ENCODE measurements at places on chromosomes 5 and 9.

DNA sequence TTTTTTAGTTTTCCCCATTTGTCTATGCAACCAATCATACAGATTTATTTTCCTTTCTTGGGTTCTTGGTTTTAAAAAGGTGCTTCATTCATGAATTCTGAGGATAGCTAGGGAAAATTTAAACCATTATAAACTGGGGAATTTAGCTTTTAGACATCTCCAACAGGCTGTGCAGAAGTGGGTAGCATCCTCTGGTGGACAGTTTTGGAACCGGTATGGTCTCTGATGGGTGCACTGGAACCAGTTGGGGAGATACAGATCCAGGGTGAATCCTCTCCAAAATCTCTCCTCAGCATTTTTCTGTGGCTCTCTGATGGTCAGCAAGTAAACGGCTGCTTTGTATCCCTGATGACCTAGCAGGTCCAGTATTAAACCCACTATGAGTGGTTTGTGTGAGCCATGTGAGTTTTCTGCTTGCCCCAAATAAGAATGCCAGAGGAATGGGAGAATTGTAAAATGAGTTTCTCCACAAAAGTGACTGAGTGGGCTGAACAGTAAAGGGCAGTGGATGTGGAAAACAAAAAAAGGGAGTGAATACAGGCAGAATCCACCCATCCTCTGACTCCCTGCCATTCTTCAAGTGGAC lies 9.1 kb upstream of the DNAJC25 start:
- no peak for DNase-seq

DNA sequence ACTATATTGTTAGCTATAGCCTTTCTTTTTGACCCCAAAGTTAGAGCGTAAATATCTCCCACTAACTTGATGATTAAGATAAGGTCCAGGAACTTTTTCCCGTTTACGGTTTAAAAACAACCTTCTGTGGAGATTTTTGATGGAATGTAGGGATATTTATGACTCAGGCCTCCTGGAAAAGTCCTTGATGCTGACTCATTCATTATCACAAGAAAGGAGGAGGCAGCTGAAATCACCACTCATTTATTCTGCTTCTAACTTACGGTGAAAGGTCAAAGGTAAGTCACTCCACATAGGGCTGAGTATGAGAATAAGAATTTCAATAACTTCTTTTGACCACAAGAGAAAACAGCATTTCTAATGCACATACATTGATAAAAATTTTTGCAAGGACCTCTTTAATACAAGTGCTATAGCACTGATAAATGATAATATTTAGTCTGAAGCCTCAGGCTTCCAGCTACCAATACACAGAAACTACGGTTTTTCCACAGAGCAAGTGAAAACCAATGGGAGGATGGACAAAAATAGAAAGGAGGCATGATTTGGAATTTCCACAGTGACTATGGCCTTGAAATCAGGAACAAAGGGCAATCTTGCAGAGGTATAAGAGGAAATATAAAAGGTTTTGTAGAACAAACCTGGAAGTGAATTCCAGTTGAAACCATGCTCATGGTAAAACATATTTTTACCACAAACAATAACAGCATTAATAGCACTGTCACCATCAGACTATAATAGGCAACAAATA lies 146.5 kb downstream of the PPP2R2B start:
- no peak for DNase-seq

GRCh38 chr5:142727735-142728047 lies 41.8 kb upstream of the FGF1 start:
- no peak for DNase-seq

DNA sequence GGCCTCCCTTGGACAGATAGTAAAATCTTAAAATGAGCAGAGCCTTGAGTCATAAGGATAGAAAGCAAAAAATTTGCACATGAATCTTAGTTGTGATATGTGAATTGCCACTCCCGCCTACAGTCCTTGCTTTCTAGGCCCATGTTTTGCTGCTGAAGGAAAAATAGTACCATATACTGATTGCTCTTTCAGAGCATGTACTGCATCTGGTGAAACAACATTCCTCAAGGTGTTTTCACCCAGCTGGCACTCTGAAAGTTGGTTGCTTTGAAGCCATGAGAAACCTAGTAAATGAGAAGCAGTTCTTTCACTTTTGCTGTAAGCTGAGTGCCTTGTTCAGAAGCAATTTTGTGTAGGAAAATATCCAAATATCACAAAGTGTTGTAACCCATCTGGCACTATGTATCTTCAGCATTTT lies 10.3 kb downstream of the CDC37L1 start:
- DNase-seq: no peak

DNA sequence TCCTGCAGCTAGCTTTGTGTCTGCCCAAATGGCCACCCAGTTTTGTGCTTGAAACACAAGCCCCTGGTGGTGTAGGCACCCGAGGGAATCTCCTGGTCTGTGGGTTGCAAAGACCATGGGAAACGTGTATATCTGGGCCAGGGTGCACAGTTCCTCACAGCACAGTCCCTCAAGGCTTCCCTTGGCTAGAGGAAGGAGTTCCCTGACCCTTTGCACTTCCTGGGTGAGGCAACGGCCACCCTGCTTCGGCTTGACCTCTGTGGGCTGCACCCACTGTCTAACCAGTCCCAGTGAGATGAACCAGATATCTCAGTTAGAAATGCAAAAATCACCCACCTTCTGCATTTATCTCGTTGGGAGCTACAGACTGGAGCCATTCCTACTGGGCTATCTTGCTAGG lies 865.0 kb upstream of the ACO1 start:
- DNase-seq: no peak

- DNase-seq: no peak
Measured at GRCh38 chr9:137488327-137488653, 29.2 kb upstream of the NSMF start.

DNA sequence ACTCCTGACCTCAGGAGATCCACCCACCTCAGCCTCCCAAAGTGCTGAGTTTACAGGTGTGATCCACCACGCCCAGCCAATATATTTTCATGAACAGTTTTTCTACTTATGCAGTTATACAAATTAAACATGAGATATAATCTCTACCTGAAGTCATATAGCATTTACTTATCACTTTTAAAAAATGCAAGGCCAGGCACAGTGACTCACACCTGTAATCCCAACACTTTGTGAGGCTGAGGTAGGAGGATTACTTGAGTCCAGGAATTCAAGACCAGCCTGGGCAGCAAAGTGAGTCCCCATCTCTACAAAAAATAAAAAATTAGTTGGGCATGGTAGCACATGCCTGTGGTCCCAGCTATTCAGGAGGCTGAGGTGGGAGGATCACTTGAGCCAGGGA lies 164.7 kb upstream of the LHFPL2 start:
- no peak for DNase-seq

DNA sequence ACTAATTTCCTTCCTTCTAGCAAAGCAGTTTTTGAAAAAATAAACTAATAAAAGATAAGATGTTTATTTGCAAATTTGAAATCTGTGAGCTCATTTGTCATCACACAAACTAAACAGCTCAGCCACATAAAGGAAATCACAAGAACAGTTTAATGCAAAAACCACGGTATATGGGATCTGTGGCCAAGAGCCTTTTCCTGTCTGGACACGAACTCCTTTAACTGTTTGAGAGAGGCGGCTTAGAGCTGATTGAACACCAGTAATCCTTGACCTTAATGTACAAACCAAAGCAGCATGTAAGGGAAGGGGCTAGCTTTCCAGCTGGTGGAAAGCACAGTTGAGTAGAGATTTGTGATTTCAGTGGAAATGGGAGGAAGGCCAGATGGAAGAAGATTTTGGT lies 66.3 kb upstream of the SPINK5 start:
- DNase-seq: no peak

DNA sequence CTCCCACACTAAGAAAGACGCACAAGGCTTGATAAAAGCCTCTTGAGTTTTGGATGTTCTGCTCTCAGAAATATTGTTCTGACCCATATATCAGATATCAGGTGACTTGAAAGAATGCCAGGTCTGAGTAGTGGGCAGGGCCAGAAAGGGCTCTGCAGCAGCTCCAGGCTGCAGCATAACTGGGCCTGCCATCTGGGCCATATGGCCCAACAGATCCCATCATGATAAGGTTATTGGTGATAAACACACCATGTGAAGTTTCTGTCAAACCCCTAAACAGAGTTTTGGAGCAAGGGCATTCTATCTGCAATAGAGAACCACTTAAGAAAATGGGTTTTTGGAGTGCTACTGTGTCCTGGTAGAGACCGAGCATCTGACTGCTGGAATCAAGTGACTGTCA lies 29.8 kb upstream of the NPM1 start:
- DNase-seq: no peak

- no peak for DNase-seq
Measured at GRCh38 chr5:96338624-96339415, 94.2 kb downstream of the PCSK1 start.

- no peak for DNase-seq
Measured at GRCh38 chr9:128043467-128043868, 23.7 kb downstream of the NAIF1 start.

GRCh38 chr5:141807329-141807728 lies 70.9 kb downstream of the PCDH1 start:
- no peak for DNase-seq

- DNase-seq: no peak
Measured at GRCh38 chr5:38806775-38807258, 39.0 kb upstream of the OSMR start.

DNA sequence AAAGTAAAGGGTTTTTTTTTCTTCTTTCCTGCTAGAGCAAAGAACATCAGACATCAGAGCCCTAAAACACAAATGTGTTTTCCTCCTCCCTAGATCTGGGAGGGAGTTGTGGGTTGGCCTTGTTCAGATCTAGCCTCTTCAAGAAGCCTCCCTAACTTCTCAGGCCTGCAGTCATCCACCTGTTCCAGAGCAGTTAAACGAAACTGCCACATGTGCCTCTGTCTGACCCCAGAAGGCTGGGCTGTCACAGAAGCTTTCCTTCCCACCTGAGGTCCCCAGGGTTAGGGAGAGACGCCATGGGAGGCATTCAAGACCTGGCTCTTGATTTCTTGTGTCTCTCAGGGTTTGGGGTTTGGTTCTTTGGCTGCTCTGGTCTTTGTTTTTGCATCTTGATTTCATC lies 87.0 kb downstream of the DAB2IP start:
- DNase-seq: no peak

DNA sequence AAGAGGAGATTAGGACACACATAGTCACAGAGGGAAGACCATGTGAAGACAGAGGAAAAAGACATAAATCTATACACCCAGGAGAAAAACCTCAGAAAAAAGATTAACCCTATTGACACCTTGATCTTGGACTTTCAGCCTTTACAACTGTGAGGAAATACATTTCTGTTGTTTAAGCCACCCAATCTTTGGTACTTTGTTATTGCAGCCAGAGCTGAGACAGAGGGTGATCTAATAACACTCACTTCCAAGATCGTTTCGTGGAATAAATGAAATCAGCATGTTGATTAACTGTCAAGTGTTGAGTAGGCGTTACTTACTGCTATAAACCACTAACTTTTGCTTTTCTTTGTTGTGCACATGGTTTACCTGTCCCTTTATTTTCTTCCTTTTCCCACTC lies 361.2 kb upstream of the RIOK2 start:
- DNase-seq: no peak

GRCh38 chr5:124825983-124826337 lies 79.5 kb upstream of the ZNF608 start:
- DNase-seq: no peak

DNA sequence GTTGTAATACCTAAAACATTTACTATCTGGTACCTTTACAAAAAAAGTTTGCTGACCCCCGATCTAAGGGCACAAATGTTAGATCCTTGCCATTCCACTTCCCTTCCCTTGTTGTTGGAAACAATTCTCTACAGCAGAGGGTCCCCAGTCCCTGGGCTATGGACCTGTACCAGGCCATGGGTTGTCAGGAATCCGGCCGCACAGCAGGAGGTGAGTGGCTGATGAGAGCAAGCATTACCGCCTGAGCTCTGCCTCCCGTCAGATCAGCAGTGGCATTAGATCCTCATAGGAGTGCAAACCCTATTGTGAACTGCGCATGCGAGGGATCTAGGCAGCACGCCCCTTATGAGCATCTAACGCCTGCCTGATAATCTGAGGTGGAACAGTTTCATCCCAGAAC lies 248.5 kb downstream of the AP3B1 start:
- no peak for DNase-seq

GRCh38 chr5:56060276-56061110 lies 65.7 kb upstream of the IL6ST start:
- DNase-seq: peak; percentile 49

- DNase-seq: peak; percentile 83
Measured at GRCh38 chr9:33466565-33467495, 6.9 kb downstream of the NOL6 start.

GRCh38 chr5:178839319-178839704 lies 20.4 kb upstream of the ZNF354B start:
- peak; percentile 55 for DNase-seq

DNA sequence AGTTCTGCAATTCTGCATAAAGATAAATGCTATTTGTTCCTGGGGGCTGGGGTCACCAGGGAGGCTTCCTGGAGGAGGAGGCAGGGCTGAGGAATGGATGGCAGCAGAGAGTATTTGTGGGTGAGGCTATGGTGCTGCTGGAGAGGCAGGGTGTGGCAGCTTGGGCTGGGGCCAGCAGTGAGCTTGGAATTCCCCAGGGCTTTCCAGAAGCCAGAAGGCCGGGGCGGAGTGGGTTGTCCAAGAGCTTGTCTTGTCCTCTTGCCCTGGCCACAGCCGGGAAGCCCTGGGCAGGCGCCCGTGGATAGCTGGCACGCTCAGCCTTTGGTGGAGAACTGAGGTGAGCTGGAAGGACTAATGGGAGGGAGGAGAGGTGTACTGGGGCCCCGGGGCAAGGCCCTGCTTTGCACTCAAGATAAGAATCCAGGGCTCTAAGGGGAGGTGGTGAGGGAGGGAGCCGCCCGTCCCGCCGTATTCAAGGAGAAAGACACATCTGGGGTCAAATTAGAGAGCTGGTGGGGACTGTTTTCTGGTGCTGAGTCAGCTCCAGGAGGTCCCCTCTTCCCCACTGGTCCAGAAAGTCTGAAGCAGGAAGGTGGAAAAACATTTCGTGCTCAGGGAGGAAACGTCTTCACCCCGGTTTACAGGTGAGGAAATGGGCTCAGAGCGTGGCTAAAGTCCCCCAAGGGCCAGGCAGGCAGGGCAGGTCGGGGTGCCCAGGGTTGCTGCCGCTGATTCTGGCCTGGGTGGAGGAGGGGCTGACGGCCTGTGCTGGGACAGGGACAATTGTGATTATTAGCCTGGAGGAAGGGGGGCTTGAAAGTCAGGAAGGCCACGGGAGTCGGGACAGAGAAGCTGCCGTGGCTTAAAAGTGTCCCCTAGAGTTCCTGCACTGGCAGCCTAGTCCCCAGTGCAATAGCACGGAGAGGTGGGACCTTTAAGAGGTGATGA lies 26.9 kb upstream of the CNOT6 start:
- no peak for DNase-seq

DNA sequence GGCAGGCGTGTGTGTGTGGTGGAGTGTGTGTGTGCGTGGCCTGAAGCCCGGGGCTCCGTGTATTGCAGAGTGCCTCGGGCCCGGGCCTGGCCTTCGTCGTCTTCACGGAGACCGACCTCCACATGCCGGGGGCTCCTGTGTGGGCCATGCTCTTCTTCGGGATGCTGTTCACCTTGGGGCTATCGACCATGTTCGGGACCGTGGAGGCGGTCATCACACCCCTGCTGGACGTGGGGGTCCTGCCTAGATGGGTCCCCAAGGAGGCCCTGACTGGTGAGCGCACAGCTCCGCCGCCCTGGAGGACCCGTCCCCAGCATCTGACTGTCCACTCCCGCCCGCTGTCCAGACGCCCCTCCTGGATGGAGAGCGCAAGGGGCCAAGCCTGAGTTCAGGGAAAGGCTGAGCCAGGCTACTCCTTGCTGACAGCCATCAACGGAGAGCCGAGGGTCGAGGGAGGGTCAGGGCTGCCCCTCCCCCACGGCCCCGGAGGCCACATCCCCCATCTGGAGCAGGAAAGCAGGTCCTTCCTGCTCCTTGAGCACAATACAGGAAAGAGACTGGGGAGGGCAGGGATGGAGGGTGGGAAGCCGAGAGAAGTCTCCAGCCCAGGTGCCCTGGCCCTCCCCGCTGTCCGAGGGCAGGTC lies 18.4 kb downstream of the SLC6A18 start:
- no peak for DNase-seq
